ENCODE measurements at places on chromosomes 13 and 19.

- DNase-seq, result no peak
Observed at GRCh38 chr19:5050067-5050656, 81.2 kb downstream of the KDM4B start.

- no peak for DNase-seq
Observed at GRCh38 chr13:78197231-78197630, 278.6 kb upstream of the EDNRB start.

DNA sequence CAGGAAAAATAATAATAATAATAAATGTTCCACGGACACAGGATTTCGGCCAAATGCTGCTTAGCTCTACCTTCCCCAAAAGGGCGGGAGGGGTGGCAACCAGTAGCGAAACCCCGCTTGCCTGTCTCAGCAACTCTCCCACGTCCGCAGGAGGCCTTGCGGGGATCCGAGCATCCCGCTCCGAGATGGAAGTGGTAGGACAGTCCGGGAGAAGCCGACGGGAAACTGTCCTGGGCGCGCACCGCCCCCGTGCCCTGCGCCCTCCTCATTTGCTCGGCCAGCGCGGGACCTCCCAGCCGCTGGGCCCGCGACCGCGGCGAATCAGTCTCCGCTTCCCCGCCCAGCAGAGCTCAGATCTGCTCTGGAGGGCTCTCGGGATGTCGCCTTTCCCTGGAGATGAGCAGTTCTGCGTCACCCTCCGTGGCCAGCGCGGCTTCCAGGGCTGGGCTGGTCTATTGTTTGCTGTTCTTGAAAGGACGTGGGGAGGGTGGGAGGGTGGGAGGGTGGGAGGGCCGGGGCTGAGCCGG is 48.9 kb upstream of the PABPC3 start:
- no peak for DNase-seq

GRCh38 chr19:31749231-31749630 is 400.0 kb upstream of the TSHZ3 start:
- DNase-seq, result no peak

Measured in astrocyte of the cerebellum (primary cell).